ENCODE measurements at places on chromosomes 4 and X.

DNA sequence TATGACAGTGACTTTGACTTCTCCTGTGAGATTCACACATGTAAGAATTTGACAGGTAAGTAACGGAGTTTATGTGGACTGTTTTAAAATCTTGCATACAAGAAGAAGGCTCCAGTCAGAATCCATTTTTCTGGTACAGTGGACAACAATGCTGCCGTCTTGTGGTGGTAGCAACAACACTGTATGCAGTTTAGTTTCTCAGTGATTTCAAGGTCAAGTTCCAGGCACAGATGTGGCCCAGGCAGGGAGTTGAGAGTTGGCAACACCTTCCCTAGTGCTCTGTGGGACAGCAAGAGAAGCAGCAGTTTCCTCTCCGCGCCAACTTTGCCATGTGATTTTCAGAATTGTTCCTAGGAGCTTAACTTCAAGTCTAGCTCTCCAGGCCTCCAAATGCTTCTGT lies 56.0 kb upstream of the STPG2 start:
- no peak for DNase-seq

GRCh38 chrX:46912603-46913491 lies 626 bp downstream of the JADE3 start:
- peak; percentile 82 for DNase-seq

DNA sequence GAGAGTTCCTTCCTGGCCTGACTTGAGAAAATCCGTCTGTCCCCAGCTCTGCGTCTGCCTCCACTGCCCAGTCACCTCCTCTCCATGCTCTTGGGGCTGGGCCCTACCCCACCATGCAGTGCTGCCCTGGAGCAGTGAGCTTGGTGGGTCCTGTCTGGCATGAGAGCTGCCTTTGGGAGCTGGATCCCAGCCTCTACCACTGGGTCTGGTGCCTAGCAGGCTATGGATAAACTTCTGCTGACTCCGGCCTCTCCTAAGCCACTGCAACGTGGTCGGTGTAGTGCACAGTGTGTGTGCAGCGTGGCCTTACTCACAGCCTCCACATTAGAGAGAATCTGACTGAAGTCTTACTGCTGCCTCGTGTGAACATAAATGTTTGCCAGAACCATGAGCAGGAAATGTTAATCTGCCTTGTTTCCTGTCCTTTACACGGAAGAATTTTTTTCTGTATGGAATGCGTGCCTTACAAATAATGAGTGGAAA lies 47.6 kb downstream of the HTT start:
- DNase-seq: no peak

- DNase-seq: no peak
Measured at GRCh38 chr4:98765771-98766170, 107.4 kb upstream of the TSPAN5 start.

DNA sequence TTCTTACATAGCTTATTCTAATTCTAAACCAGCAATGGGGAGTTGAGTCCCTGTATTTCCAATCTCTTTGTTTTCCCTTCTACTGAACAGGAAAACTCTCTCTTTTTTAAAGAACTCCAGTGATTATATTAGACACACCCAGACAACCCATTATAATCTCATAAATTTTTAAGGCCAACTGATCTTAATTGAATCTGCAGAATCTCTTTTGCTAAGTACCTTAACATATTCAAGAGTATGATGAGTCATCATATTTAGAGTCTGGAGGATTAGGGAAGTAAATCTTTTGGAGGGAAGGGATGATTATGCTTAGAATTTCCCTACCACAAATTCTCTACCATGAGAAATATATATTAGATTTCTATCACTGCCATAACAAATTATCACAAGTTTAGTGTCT lies 705.1 kb downstream of the CENPC start:
- DNase-seq: no peak

GRCh38 chrX:153781428-153782047 lies 697 bp downstream of the SRPK3 start:
- DNase-seq: no peak

DNA sequence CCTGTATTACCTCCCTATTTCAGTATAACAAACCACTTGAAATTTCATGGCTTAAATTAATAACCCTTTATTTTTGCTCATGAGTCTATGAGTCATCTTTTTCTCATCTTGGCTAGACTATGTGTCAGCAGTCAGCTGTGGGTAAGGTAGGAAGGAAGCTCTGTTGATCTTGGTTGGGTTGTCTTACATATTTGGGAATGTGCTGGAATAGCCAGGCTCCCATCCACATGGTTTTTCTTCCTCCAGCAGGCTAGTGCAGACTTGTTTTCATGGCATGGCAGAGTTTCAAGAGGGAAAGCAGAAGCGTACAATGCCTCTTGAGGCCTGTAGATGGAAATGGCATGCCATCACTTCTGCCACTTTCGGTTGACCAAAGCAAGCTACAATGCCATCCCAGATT lies 89.7 kb downstream of the LINC00632 start:
- no peak for DNase-seq

DNA sequence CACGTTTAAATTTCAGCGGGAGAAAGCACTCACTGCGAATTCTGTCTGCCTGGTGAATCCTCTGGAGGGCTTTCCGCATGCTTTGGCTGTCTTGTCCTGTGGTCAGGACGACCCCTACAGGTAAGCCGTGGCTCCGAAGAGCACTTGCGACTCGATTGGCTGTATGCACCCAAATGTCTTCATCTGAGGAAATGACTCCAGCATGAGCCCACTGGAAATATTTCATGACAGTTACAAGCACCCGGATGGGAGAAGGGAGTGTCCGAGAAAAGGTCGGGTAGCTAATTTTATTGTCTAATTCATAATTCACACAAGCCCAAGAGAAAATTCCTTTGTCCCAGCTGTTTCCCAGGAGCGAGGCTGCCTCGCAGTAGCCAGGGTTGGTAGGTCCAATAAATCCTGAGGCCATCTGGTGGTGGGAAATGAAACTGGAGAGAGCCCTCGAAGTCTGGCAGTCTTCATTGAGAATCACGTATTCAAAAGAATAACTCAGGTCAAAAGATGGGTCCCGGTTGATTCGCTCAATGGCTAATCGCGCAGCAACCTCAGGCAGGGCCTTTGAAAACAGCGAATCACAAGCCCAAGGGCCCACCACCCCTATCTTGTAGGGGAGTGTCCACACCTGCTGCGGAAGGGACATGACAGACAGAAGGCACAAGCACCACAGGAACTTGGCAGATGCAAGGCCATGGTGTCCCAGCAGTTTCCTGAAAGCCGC lies 6.6 kb downstream of the GUCY2F start:
- peak; percentile 39 for DNase-seq

DNA sequence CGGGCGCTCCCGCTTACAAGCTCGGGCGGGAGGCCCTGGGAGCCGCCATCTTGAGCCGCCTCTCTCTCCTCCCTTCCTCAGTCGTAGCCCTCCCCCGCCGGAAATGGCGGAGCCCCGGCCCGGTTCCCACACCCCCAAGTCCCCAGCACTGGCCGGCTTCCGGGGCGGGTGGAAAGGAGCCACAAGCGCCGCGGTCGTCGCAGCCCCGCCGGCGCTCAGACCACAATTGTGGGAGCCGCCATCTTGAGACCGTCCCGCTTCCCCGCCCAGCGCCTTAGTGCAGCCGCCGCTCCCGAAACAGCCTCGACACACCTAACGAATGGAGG lies 531 bp downstream of the HCFC1 start:
- peak; percentile 83 for DNase-seq

DNA sequence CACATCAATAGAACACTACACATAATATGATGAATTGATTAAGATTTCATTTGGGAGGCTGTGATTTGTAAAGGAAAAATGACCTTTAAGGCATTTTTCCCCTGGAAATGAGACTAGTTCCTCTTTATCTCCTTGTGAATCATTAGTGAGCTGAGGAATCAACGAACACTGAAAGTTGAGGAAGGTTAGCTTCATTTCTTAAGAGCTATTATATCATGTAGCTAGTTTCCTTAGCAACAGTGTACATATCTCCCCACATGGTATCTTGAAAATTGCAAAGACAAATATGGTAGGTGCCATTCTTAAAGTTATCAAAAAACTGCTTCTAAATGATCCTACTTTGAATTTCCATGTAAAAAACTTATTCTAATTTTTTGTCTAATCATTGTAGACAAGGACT lies 127.5 kb upstream of the NRK start:
- DNase-seq: no peak

DNA sequence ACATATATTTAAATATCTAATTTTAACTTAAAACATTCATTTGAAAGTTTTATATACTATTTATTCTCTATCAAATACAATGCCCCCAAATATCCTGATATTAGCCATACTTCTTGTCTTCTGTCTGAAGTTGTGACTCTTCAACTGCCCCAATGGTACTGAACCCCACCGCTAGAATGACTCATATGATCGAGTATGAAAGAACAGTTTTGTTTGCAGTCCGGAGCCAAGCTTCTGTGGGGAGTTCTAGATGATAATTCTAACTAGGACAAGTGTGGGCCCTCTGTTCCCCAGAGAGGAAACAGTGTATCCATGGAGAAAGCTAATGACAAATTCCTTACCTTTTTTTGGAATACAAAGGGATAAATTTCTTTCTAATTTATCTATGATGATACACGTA lies 24.7 kb upstream of the CT47A1 start:
- DNase-seq: no peak

- DNase-seq: no peak
Measured at GRCh38 chr4:3091464-3091863, 17.0 kb downstream of the HTT start.

DNA sequence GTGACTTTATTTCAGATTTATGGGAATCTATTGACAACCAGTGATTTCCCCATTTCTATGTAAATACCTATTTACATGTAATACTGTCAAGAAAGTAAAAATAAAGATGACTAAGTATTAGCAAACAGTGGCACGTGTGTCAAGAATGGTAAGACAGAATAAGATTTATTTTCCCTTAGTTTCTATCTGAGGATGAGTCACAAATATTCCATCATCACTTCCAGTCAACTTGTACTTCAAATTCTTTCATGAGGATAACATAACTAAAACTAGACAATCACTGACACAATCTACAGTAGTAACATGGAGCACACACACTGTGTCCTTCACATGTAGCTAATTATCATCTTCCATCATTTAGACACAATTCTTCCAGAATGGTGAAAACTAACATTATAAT lies 625.3 kb upstream of the PCDH7 start:
- no peak for DNase-seq

DNA sequence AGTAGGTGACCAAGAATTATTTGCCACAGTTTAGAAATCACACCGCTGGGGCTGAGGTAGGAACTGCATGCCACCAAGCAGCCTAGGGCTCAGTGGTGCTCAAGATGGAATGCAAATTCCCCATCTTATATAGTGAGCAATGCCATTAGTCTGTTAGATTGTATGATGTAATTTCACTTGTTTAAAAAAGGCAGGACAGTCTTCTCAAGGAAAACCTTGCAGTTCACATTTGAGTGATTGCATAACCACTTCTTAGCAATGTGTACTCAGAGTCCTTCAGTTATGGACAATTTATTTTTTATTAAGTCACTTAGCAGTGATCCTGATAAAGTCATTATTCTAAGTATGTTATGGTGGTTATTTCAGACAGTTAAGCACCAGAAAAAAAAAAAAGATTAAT lies 142.9 kb upstream of the SFRP2 start:
- DNase-seq: no peak

DNA sequence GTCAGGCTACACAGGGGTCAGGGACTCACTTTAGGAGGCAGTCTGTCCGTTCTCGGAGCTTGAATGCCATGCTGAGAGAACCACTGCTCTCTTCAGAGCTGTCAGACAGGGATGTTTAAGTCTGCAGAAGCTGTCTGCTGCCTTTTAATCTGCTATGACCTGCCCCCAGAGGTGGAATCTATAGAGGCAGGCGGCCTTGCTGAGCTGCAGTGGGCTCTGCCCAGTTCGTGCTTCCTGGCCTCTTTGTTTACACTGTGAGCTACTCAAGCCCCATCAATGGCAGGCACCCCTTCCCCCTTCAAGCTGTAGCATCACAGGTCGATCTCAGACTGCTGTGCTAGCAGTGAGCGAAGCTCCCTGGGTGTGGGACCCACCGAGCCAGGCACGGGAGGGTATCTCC lies 31.5 kb upstream of the UNC5C start:
- no peak for DNase-seq

DNA sequence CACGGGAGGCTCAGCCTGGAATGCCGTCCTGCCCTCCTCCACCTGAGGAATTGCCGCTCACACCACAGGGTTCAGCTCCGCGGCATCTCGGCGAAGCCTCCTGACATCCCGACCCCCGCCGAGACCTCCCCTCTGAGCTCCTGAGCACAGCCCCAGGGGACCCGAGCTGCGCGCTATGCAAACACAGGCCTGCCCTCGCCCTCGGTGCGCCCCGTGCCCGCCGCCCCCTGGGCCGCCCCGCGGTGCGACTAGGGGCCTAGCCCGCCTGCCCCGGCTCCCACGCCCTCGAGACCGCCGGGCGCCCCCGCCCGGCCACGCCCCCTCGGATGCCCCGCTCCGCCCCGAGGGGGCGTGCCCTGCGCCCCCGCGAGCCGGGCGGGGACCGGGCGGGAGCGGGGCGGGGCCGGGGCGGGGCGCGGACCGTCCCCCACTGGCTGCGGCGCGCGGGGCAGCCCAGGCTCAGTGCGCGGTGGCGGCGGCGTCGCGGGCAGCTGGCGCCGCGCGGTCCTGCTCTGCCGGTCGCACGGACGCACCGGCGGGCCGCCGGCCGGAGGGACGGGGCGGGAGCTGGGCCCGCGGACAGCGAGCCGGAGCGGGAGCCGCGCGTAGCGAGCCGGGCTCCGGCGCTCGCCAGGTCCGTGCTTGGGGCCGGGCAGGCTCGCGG lies at the start of gene FGFR3:
FGFR3 (plus strand) TSS at position 462 of the 664 bp plus-strand sequence. CDS start 642 bp downstream, outside the sequence.
- peak; percentile 80 for DNase-seq

DNA sequence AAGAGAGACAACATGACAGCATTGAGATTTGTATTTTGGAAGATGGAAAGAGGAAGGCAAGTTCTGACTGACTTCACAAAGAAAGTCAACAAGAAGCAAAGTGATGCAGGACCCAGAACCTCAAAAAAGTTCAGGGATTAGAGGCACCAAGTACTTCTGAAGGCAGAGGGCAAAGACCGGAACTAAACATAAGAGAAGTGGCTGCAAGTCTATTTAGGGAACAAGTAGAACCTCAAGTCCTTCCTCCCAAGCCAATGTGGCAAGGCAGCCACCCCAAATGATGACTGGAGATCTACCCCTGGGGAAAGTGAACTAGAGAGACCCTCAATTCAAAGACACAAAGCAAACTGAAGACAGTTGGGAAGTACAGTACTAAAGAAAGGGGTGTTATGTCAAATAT lies 46.6 kb downstream of the SLC39A8 start:
- no peak for DNase-seq

- DNase-seq: no peak
Measured at GRCh38 chr4:5945936-5946335, 53.0 kb upstream of the CRMP1 start.

DNA sequence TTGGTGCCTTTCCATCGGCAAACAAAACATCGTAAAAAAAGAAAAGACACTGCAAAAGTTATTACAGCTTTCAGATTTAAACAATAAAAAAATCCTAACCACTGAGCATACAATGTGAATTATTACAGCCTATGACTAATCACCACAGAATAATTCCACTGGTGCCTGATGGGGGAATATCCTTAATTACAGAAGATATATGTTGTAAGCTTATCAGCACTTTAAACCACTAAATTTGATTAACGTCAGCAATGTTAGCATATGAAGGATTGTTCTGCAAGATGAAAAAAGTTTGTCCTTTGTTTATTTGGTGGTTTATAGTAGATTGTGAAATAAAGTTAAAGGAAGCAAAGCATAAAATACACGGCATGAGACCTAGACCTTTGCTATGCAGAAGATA lies 210.2 kb upstream of the ADAMTS3 start:
- DNase-seq: no peak

GRCh38 chr4:11297201-11297600 lies 131.5 kb downstream of the HS3ST1 start:
- no peak for DNase-seq

- no peak for DNase-seq
Measured at GRCh38 chrX:153812220-153812619, 17.8 kb downstream of the SSR4 start.
